ENCODE measurements at places on chromosomes 7 and 10.

GRCh38 chr10:112958275-112958995 lies 8.4 kb downstream of the TCF7L2 start:
- DNase-seq, result no peak

GRCh38 chr7:46791188-46791587 lies 790.7 kb downstream of the TNS3 start:
- DNase-seq, result no peak

- DNase-seq, result no peak
Measured at GRCh38 chr10:96261930-96262329, 9.4 kb downstream of the BLNK start.

- no peak for DNase-seq
Measured at GRCh38 chr10:38050212-38050611, 39.7 kb downstream of the ZNF33A start.

Measured in effector memory CD4-positive, alpha-beta T cell (primary cell).